ENCODE measurements at places on chromosomes 12 and 14. TPM values are rescaled to one million over a fixed set of nuclear protein-coding genes. Genes with fewer than 3 reads are reported as not detected.

DNA sequence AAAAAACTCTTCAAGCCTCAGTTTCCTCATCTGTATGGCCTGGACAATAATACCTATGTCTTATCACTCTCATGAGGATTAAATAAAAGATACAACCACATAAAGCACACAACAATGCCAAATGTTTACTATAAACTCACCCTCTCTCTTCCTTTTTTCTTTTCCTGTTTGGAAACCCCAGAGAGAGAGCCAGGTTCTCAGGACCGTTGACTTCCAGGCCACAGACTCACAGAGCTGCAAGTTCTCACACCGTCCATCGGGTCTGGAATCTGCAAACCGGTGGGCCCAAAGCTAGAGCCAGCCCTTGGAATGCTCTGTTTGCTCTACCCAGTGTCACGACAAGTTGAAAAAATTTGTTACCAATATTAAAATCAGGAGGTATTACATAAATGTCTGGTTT is 4.6 kb upstream of the CD4 start:
- H3K4me1 ChIP-seq = no peaks in the 10 kb centered on the region
- H3K27ac ChIP-seq = no peak overlapping the region
- no peaks in the 10 kb centered on the region for H3K27me3 ChIP-seq
- no peak overlapping the region for H3K4me3 ChIP-seq
- DNase-seq = no peak
- no peaks in the 10 kb centered on the region for H3K36me3 ChIP-seq

DNA sequence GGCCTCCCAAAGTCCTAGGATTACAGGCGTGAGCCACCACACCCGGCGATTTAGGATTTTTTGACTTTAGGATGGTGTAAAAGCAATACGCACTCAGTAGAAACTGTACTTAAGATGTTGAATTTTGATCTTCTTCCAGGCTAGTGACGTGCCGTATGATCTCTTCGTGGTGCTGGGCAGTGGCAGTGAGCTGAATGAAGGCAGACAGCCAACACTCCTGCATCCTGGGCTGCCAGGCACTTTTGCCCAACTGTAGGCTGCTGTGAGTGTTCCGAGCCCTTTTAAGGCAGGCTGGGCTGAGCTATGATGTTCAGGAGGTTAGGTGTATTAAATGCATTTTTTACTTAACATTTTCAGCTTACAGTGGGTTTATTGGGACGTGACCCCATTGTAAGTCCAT is 21.3 kb downstream of the IL31 start:
- no peak for DNase-seq
- no peaks in the 10 kb centered on the region for H3K36me3 ChIP-seq
- no peaks in the 10 kb centered on the region for H3K4me1 ChIP-seq
- no peak overlapping the region for H3K27ac ChIP-seq

- H3K4me1 ChIP-seq = peaks cover 1% of the 10 kb centered on the region
- H3K36me3 ChIP-seq = no peaks in the 10 kb centered on the region
- no peak overlapping the region for H3K27ac ChIP-seq
- DNase-seq = no peak
Observed at GRCh38 chr12:68636268-68636667, 25.6 kb downstream of the RAP1B start.

DNA sequence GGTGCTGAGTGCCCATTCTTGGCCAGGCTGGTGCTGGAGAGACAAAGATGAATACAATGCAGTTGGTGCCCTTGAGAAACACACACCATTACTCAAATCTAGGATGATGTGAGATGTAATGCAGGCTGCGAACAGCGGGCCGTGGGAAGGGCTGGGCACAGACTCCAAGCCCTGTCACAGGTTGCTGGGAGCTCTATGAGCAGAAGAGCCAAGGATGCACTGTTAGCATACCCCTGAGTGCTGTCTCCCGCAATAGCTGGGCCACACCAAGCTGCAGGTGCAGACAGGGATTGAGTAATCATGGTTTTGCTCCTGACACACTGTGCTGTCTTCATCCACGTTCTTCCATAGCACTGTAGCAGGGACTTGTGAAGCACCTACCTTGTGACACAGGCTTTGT is 247.5 kb upstream of the CRY1 start:
- no peak overlapping the region for H3K4me3 ChIP-seq
- H3K36me3 ChIP-seq = no peaks in the 10 kb centered on the region

DNA sequence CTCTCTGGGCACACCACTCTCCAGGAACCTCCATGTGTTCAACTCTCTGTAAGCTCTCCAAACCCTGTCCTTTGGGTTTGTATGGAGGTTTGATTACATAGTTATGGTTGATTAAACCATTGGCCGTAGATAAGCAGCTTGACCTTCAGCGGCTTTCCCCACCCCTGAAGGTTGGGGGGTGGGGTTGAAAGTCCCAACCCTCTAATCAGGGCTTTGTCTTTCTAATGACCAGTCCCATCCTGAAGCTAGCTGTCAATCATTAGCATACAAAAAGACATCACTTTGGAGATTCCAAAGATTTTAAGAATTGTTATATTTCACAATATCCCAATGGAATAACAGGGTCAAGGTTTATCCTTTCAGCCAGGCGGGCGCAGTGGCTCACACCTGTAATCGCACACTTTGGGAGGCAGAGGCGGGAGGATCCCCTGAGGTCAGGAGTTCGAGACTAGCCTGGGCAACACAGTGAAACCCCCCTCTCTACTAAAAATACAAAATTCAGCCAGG is 8.4 kb downstream of the FAM186A start:
- no peak overlapping the region for H3K4me3 ChIP-seq
- no peak for DNase-seq

DNA sequence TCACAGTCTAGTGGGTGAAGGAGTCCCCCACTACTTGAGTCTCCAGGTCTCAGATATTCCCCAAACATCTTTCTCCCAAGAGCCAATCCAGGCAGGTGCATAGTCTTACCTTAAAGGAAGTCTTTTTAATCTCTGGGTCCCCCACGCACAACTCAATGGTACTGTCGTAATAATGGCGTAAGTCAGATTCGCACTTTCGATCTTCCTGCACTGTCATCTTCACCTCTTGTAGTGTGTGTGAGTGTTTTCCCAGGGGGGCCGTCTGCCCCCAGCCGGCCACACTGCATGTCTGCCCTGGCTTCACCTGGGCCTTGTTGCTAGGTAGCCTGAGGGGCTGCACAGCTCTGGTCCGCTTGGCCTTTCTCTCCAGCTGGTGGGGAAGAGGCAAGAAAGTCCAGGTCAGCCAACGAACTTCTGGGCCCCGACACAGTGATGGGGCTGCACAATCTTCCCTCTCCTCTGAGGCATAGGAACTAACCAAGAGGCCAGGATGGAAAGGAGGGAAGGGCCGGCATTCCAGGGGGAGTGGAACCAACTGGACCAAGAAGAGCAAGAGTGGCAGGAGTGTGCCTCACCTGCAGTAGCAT is 2.1 kb downstream of the GZMB start:
- H3K4me1 ChIP-seq = no peaks in the 10 kb centered on the region
- DNase-seq = no peak
- H3K27ac ChIP-seq = no peak overlapping the region

DNA sequence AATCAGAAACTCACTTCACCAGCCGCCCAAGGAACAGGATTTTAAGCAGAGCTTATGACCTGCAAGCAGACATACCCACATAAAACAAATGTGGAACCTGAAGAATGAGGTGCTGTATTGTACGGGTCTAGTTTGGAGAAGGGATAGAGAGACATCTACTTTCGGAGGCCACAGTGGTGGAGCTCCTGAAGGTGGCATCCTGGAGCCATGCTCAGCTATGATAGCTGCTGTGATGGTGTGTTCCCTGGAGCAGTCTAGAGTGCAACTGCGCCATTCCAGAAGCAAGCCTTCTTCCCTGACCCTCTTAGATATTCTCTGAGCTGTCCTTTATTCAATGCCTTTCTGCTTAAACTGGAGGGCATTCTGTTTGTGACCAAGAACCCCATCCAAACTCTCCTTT is 402.6 kb downstream of the FUT8 start:
- H3K27me3 ChIP-seq = no peaks in the 10 kb centered on the region
- DNase-seq = no peak
- H3K4me1 ChIP-seq = peaks cover 3% of the 10 kb centered on the region
- no peaks in the 10 kb centered on the region for H3K36me3 ChIP-seq
- H3K4me3 ChIP-seq = no peak overlapping the region
- no peak overlapping the region for H3K27ac ChIP-seq

- H3K36me3 ChIP-seq = no peaks in the 10 kb centered on the region
- H3K27ac ChIP-seq = no peak overlapping the region
- DNase-seq = no peak
- H3K4me1 ChIP-seq = peaks cover 3% of the 10 kb centered on the region
- no peak overlapping the region for H3K4me3 ChIP-seq
- no peaks in the 10 kb centered on the region for H3K27me3 ChIP-seq
Observed at GRCh38 chr14:103925316-103925715, 2.9 kb upstream of the TDRD9 start.

- no peaks in the 10 kb centered on the region for H3K36me3 ChIP-seq
- no peaks in the 10 kb centered on the region for H3K27me3 ChIP-seq
- no peak for DNase-seq
- H3K27ac ChIP-seq = no peak overlapping the region
Observed at GRCh38 chr12:80222261-80222660, 122.9 kb downstream of the OTOGL start.

DNA sequence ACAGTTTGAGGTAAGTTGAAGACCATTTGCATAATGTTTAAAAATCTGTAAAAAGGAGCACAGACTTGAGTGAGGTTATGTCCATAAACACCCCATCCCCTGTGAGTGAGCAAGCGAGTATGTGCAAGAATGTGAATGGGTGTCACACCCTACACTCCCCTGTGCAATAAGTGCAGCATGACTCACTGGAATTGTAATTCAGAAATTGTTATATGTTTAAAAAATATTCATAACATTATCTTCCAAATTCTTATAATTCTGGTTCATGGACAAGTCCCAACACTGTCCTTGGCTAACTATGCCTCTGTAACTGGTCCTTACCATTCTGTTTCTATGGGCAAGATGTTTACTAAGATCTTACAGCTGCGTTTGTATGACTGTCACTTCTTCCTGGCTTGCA is 207.8 kb upstream of the FAR2 start:
- H3K4me3 ChIP-seq = no peak overlapping the region
- H3K4me1 ChIP-seq = no peaks in the 10 kb centered on the region
- DNase-seq = no peak
- no peaks in the 10 kb centered on the region for H3K27me3 ChIP-seq

GRCh38 chr12:106133136-106134087 is 5.3 kb downstream of the NUAK1 start:
- no peak for DNase-seq
- H3K36me3 ChIP-seq = no peaks in the 10 kb centered on the region
- H3K27ac ChIP-seq = no peak overlapping the region
- H3K4me1 ChIP-seq = no peaks in the 10 kb centered on the region

- no peaks in the 10 kb centered on the region for H3K27me3 ChIP-seq
- H3K4me1 ChIP-seq = peaks cover 7% of the 10 kb centered on the region
- H3K4me3 ChIP-seq = no peak overlapping the region
- no peaks in the 10 kb centered on the region for H3K36me3 ChIP-seq
- no peak for DNase-seq
Observed at GRCh38 chr12:124727264-124727800, 136.3 kb downstream of the SCARB1 start.

DNA sequence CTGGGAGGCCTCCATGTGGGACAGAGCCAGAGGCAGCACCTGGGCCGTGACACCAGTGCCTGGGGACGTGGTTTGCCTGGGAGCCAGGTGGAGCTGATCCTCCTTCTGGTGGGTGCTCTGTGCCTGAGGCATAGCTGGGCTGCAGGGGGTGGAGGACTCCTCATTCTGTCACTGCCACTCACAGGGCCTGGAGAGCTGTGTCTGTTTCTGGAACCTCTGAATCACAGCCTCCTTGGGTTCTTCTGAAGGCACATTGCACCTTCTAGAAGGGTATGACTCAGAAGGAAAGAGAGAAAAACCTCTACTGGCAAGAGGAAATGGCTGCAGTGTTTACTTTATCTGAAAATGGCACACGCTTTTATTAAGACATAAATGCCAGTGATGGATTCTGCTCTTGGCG is 659.8 kb downstream of the VRK1 start:
- H3K36me3 ChIP-seq = no peaks in the 10 kb centered on the region
- no peaks in the 10 kb centered on the region for H3K4me1 ChIP-seq
- DNase-seq = no peak
- no peak overlapping the region for H3K4me3 ChIP-seq
- H3K27ac ChIP-seq = no peak overlapping the region

DNA sequence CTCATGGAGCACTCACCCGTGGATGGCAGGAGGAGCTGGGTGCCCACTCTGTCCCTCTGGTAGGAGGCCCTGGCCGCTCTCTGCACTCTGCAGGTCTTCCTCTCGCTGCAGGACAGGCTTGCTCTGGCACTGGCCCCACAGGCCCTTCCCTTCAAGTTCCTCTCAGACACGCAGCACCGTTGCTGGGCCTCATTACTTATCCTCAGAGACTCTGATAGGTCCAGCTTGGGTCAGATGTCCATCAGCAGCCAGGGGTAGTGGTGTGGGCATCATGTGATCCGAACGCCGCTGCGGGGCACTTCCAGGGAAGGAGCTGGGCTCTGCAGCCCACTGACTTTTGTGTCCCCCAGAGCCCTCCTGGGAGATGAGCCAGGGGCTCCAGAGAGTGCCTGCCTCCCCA is 11.8 kb downstream of the OTUB2 start:
- no peak overlapping the region for H3K4me3 ChIP-seq
- DNase-seq = no peak
- no peaks in the 10 kb centered on the region for H3K36me3 ChIP-seq
- no peak overlapping the region for H3K27ac ChIP-seq

DNA sequence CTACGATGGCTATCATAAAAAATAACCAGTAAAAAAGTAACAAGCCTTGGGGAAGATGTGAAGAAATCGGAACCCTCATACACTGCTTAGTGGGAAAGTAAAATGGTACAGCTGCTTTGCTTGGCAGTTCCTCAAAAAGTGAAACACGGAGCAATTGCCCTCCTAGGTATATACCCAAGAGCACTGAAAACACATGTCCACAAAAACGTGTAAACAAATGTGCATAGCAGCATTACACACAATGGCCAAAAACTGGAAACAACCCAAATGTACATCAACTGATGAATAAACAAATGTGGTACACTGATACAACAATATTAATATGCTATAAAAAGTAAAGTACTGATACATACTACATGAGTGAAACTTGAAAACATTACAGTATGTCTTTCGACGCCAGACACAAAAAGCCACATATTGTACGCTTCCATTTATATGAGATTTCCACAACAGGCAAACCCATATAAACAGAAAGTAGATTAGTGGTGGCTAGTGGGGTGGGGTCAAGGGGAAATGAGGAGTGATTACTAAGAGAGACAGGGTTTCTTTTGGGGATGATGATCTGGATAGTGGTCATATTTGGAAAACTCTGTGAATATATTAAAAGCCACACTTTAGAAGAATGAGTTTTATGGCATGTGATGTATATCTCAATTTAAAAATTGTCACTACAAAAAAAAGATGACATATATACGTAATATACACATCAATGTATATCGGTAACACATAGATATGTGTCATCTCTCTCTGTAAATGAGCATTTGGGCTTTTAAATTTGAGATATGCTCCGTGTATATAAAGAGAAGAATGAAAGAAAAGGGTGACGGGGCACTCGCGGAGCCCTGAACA is 996 bp downstream of the SLC41A2 start:
- H3K27me3 ChIP-seq = no peaks in the 10 kb centered on the region
- no peak for DNase-seq
- H3K27ac ChIP-seq = no peak overlapping the region

KRT75 gene
- not detected for total RNA-seq

KLRG1 gene
- 7.7 TPM for total RNA-seq

TMEM117 gene
- 6.0 TPM for total RNA-seq

FIGNL2 gene
- total RNA-seq = 6.1 TPM

MLF2 gene
- total RNA-seq = 141 TPM

VCPKMT gene
- total RNA-seq = 8.3 TPM

TMEM253 gene
- total RNA-seq = 0.41 TPM

GCH1 gene
- 9.2 TPM for total RNA-seq

RASAL1 gene
- 58.3 TPM for total RNA-seq

ANKRD33 gene
- not detected for total RNA-seq

BICDL1 gene
- 101 TPM for total RNA-seq

KCNK10 gene
- 0.54 TPM for total RNA-seq

SLC25A21 gene
- total RNA-seq = 1.4 TPM

OR10G2 gene
- not detected for total RNA-seq

ACOT4 gene
- 3.1 TPM for total RNA-seq

CLEC6A gene
- total RNA-seq = not detected
